ENCODE measurements at places on chromosomes 13 and 19. TPM values are rescaled to one million over a fixed set of nuclear protein-coding genes. Genes with fewer than 3 reads are reported as not detected.

UCHL3 gene
- 122 TPM for total RNA-seq

B3GNT8 gene
- total RNA-seq: 2.2 TPM

GRCh38 chr13:55517312-55517711, 1623.4 kb upstream of the PRR20A start:
- DNase-seq: no peak

DNA sequence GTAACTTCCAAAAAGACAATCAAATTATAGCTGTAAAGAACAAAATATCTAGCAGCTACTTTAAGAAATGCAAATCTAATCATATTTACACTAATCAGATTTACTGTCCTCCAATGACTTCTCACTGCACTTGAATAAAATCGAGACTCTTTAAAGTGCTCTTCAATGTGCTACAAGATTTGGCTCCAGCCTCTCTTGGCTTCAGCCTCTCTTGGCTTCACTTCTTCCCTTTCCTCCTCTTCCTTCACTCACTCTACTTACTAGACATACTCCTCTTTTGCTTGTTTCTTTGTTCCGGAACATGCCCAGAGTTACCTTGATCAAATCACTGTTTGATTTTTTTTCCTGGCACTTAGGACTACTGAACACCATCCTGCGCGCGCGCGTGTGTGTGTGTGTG, 495.4 kb downstream of the LMO7 start:
- DNase-seq: no peak
